ENCODE measurements at places on chromosomes 6 and 20.

GRCh38 chr20:44215125-44215524 lies 4.6 kb upstream of the OSER1 start:
- peak; percentile 60 for DNase-seq

DNA sequence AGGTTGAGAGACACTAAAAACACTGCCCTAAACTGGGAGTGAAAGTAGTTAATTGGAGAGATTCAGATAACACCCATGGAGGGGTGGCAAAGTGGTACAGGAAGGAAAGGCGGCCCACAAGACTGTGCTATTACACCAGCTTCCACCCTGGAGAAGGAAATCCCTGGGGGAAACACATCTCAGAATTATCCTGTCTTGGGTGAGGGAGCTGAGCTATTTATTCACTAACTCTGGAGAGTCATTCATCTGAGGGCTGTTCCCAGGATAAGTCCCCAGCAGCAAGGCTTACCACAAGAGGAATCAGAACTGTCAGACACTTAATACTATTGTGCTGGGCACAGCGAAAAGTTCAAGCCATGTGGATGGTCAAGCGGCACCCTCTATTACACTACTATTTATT lies 9.9 kb downstream of the TBCC start:
- no peak for DNase-seq

- no peak for DNase-seq
These were observed 433.2 kb upstream of the SPTLC3 start for GRCh38 chr20:12575352-12576095.

- peak; percentile 50 for DNase-seq
These were observed 49.3 kb upstream of the IER3 start for GRCh38 chr6:30793521-30794194.

DNA sequence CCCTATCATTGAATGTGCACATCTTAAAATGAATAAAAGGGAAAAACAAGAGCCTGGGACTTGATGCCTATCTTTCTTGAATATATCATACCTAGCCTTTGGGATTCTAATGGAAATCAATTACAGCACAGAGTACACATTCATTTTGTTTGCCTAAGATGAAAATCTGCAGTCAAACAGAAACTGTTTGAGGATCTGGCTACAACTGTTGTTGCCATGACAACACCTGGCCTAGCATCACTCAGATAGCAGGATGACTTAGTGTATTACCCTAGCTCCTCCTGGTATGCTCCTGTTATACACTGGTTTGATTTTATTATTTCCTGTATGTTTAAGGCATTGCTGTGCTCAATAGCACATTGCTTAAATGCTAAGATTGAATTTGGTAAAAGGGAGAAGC lies 71.5 kb upstream of the LAMP5 start:
- peak; percentile 27 for DNase-seq

GRCh38 chr6:106527979-106528378 lies 101.3 kb downstream of the RTN4IP1 start:
- peak; percentile 97 for DNase-seq

DNA sequence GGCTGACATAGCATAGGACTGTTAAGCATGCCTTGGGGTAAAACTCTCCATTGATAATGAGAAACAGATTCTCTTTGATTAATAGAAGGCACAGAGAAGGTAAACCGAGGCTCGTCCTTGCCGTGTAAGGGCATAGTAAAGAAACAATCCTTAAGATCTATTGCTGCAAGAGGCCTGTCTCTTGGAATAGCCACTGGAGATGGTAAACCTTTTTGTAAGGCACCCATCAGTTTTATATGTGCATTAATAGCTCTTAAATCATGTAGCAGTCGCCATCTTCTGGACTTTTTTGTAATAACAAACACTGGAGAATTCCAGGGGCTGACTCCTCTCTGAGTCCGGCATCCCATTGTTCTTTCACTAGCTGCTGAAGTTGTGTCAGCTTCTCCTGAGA lies 8.4 kb upstream of the ABHD12 start:
- peak; percentile 74 for DNase-seq

DNA sequence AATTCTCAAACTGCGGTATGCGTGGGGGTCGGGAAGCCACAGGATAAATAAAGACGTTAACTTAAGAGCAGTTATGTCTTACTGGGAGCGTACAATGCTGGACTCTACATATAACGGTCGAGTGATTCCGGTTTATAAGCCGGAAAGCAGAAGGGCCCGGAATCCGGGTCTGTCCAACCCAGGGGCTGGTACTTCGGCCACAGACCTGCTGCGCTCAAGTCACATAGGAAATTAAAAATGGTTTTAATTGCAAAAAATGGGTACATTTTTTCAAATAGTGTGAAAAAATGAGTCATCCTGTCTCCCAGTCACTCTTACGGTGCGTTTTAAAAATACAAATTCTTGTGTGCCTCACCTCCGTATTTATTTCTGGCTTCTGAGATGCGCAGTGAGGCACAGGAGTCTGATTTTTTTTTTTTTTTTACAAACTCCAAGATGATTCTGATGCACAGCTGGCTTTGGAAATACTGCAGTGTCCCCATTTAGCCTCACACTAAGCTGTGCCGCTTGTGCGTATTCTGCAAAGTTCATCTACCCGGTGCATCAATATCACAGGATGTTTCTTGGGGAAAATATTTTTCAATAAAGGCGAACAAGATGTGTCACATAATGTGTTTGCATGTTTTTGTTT lies 1.0 kb downstream of the PCIF1 start:
- peak; percentile 30 for DNase-seq

GRCh38 chr6:83467620-83468036 lies 36.8 kb upstream of the ME1 start:
- DNase-seq = no peak

DNA sequence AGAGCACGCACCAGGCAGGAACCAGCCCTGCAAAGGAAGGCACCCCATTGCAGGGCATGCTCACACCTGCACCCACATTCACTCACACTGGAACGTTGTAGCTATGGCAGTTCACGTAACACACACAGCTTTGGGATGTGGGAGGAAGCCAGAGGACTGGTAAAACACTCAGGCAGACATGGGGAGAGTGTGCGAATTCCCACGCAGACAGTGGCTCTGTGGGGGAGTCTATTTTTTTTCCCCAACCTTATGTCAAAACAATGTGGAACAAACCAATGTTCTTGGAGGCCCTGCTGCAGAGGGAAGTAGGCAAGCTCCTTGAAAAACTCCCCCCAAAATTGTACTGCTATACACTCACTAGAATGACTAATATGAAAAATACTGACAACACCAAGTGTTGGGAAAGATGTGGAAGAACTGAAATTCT lies 91.0 kb downstream of the PPP1R14C start:
- DNase-seq = no peak

DNA sequence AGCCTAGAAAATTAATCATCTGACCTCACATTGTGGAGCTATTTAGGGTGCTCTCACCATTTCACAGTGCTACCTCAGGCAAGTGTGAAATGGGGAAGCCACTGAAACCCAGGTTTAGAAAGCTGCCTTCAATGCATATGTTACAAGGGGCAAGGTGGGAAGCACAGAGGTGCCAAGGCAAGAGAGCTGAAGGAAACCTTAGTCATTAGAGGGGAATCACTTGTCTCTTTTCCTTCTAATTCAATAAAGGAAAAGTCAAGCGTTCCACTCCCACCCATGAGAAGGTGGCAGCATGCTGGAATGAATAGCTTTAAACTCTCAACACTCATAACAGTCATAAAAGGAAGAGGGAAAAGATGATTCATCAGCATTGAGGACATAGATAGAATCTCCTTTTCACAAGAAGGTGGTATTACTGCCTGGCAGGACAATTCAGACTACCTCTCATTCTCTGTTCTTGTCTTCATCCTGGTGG lies 251.9 kb upstream of the IRAK1BP1 start:
- peak; percentile 48 for DNase-seq

DNA sequence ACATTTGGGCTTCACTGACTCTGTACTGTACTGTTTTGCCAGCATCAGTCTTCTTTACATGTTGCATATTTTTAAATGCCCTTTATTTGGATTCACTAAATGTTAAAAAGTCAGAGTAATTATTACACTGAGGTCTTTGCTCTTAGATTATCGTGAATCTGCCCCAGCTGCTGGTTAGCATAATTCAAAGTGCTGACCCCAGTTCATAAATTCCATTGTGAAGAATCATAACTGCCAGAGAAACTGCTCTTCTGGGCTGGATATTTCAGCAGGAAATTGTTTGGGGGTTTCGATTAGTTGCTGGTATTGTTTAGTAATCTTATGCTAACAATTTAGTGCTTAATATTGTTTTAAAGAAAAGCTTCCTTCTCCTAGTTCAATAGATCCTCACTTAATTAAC lies 682.1 kb upstream of the MAP3K7 start:
- peak; percentile 40 for DNase-seq

DNA sequence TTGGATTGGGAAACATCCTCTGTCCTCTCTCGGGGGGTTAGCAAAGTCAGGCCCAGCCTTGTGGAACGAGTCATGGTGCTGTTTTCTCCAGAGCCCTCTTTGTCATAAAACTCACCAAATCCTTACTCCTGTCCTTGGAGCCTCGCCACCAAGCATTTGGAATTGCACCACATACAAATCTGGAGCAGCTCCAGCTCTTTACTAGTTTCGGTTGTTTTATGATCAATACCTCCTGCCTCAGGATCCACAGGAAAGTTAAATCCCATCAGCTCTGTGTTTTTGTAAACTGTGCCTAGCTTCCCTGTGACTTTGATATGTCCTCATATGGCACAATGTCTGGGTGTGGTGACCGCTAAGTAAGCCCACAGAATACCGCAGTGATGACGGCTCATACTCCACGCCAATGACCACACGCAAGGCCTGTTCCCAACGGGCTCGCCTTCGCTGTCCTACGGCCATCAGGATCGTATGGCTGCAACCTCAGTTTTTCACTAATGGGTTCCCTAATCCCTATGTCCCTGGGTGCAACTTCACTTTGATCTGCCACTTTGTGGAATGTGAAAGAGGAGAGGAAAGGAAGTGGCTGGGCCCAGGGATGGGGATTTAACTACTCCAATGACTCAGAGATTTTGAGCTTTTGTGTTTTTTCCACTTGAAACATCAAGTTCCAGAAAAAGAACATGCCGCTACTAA lies 111.3 kb upstream of the FOXQ1 start:
- DNase-seq = peak; percentile 69

- DNase-seq = no peak
These were observed 54.4 kb downstream of the FKBP5 start for GRCh38 chr6:35634316-35634715.

GRCh38 chr20:47318586-47319516 lies 37.6 kb downstream of the ZMYND8 start:
- peak; percentile 78 for DNase-seq

DNA sequence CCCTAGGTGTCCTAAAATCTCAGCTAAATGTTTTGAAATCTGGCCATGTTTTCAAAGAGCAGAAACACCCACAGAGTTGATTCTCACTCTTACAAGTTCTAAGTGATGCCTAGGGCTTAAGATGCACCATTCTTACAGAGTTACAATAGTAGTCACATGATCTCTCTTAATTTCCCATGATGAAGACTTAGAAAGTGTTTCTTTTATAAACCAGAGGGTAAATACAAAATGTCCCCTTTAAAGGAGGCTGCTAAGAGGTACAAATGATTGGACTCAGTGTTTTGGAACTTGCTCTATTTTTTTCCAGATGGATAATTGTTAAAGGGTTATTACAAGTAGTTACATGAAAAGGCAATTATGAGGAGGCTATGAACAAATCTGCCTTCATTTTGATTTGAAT lies 244.6 kb downstream of the GRM1 start:
- no peak for DNase-seq

GRCh38 chr20:48990467-48990866 lies 55.6 kb upstream of the CSE1L start:
- no peak for DNase-seq

- no peak for DNase-seq
These were observed 249.1 kb downstream of the TBC1D7 start for GRCh38 chr6:13079096-13079723.

DNA sequence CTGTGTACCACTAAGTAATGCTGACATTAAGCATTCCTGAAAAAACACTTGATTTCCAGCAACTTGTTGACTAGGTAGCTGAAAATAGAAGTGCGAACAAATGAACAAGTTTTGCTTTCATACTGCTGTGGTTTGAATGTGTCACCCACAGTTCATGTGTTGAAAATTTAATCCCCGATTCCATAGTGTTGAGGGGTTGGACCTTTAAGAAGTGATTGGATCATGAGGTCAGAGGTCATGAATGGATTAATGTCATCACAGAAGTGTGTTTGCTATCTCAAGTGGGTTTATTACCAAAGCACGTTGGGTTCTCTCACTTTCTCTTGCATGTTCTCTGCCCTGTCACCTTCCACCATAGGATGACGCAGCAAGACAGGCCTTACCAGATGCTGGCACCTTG lies 568.5 kb downstream of the UTRN start:
- DNase-seq = peak; percentile 9

- no peak for DNase-seq
These were observed 72.9 kb upstream of the GLP1R start for GRCh38 chr6:38975621-38976049.

GRCh38 chr6:140677781-140678528 lies 1303.5 kb upstream of the CITED2 start:
- no peak for DNase-seq

DNA sequence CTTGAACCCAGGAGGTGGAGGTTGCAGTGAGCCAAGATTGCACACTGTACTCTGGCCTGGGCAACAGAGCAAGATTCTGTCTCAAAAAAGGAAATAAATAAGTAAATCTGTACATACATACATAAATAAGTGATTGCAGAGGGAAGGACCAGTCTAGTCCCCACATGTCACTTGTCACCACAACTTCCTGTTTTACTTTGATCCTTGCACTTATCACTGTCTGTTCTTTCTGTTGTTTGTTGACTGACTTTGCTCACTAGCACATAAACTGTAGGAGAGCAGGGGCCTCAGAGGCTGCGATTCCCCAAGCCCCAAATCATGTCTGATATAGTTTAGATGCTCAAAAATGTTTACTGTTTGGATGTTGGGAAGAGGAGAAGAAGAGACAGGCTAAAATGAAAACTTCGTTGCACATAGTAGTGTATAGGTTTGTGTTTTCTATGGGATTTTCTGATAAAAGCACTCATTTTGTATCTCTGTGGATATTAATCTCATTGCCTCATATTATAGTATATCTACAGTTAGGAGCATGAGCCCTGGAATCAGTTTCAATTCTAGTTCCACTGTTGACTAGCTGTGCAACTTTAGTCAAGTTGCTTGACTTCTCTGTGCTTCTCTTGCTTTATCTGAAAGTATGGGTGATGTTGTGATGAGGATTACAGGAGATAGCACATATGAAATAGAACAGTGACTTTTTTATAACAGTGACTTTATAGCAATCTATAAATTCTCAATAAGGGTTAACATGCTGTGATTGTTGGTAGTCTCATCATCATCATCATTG lies 165.0 kb downstream of the TBC1D7 start:
- no peak for DNase-seq

GRCh38 chr6:154931711-154932424 lies 63.2 kb upstream of the TIAM2 start:
- DNase-seq = peak; percentile 86

Data from fibroblast of skin of right biceps (primary cell).